ENCODE measurements at places on chromosomes 3 and 15.

DNA sequence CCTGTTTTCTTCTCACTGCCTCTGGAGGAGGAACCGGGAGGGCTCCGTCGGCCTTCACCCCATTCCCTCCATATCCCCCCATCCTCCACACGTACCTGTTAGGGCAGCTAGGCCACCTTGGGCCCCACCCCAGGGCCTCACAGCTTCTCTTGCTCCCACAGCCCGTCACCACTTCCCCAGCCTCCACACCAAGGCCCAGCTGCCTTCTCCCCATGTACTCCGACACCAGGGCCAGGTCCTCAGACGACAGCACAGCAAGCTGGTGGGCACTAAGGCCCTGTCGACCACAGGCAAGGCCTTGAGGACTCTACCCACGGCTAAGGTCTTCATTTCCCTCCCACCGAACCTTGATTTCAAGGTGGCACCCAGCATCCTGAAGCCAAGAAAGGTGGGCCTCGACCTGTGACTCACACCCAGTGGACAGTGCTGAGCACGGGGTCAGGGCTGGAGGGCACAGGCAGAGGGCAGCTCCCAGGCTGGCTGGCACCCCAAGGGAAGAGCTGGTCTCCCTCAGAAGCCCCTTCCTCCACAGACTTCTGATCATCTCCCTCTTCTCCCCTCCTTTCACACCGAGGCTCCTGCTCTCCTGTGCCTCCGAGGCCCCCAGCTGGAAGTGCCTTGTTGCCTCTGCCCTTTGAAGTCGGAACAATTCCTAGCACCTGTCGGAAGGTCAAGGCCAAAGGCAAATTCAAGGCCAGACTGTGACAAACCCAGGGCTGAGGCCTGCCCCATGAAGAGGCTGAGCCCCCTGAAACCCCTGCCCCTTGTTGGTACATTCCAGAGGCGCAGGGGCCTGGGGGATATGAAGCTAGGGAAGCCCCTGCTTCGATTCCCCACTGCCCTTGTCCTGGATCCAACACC is 9.1 kb downstream of the RPUSD3 start:
- no peak for DNase-seq

- no peak for DNase-seq
Observed at GRCh38 chr3:111547631-111548030, 5.6 kb downstream of the CD96 start.

- DNase-seq: no peak
Observed at GRCh38 chr15:44227584-44227983, 32.5 kb upstream of the FRMD5 start.

- no peak for DNase-seq
Observed at GRCh38 chr15:38197553-38197952, 55.1 kb upstream of the SPRED1 start.

DNA sequence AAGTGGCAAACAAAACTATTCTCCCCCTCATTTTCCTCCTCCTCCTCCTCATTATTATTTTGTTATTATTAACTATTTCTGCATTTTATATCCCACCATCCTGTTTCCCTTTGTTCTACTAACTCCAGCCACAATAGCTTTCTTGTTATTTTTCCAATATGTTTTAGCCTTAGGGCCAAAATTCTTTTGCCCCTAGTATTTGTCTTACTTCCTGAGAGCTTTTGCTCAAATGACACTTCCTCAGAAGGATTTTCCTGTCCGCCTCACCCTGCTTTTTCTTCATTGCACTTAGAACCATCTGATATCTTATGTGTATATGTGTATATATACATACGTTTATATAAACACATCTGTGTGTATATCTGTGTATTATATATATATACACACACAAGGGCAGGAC is 32.7 kb upstream of the NUDT16 start:
- DNase-seq: peak; percentile 26

DNA sequence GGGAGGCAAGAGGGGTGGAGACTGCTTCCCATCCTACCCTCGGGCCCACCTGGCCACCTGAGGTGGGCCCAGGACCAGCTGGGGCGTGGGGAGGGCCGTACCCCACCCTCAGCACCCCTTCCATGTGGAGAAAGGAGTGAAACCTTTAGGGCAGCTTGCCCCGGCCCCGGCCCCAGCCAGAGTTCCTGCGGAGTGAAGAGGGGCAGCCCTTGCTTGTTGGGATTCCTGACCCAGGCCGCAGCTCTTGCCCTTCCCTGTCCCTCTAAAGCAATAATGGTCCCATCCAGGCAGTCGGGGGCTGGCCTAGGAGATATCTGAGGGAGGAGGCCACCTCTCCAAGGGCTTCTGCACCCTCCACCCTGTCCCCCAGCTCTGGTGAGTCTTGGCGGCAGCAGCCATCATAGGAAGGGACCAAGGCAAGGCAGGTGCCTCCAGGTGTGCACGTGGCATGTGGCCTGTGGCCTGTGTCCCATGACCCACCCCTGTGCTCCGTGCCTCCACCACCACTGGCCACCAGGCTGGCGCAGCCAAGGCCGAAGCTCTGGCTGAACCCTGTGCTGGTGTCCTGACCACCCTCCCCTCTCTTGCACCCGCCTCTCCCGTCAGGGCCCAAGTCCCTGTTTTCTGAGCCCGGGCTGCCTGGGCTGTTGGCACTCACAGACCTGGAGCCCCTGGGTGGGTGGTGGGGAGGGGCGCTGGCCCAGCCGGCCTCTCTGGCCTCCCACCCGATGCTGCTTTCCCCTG is 2.2 kb upstream of the FES start:
- DNase-seq: no peak

DNA sequence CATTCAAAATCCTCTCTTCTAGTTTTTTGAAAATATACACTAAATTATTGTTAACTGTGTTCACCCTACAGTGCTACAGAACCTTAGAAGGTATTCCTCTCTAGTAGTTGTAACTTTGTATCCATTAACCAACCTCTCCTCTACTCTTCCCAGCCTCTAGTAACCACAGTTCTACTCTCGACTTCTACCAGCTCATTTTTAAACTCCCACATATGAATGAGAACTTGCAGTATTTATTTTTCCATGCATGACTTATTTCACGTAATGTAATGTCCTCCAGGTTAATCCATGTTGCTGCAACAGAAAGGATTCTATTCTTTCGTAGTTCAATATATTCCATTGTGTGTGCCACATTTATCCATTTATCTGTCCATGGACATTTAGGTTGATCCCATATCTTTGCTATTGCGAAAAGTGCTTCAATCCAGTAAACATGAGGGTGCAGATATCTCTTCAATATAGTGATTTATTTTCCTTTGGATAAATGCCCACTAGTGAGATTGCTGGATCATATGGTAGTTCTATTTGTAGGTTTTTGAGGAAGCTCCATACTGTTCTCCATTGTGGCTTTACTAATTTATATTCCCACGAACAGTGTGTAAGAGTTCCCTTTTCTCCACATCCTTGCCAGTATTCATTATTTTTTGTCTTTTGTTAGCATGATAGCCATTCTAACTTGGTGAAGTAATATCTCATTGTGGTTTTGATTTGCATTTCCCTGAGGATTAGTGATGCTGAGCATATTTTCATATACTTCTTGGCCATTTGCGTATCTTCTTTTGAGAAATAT is 113.7 kb upstream of the SMAD3 start:
- no peak for DNase-seq

DNA sequence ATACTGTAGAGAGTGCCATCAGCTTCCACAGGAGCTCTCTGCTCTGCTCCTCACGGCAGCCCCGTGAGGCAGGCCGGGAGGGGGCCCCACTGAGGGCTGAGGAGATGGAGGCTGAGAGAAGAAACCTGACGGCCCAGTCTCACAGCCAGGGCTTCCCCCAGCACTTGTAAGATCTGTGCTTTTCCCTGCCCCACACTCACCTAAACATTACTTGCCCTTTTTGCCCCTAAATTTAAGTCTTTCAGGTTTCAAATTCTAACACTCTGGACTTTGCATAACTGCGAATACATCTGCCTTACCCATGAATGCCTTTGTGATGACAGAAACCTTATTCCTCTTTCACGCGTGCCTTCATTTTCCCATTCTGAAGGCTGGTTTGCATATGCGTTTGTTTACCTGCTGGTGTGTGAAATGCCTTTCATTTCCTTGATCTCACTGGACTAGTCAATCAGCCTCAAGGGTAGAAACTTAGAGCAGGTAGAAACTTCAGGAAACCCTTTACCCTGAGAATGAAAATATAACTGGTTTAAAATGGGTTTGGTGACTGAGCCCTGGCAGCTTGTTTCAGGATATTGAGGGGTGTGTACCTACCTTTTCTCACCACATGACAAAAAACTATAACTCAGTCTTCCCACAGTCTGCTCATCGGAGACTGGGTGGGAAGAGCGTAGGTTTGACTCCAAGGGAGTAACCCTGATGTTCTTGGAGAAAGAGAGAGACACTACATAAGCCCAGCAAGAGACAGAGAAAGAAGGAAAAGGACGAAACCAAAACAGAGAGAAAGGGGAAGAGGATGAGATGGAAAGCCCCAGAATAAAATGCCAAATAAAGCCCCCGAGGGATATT is 20.1 kb downstream of the SLC12A8 start:
- DNase-seq: no peak

DNA sequence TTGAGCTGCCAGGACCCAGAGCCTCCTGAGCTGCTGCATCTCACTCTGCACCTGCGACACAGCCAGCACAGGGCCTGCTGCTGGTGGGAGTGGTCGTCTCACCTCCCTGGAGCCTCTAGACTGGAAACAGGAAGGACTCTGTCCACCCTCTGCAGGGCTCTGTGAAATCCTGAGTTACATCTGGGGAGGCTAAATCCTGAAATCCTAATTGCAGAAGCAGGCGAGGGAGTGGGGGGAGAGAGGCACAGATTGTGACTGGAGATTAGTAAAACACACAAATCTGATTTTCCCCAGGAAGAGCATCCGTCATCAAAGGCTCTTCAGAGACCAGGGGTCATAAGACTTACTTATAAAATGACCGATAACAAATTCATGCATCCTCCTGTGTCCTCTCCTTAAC is 31.6 kb upstream of the GABRG3 start:
- DNase-seq: no peak

- DNase-seq: no peak
Observed at GRCh38 chr3:96370637-96371036, 443.8 kb upstream of the EPHA6 start.

DNA sequence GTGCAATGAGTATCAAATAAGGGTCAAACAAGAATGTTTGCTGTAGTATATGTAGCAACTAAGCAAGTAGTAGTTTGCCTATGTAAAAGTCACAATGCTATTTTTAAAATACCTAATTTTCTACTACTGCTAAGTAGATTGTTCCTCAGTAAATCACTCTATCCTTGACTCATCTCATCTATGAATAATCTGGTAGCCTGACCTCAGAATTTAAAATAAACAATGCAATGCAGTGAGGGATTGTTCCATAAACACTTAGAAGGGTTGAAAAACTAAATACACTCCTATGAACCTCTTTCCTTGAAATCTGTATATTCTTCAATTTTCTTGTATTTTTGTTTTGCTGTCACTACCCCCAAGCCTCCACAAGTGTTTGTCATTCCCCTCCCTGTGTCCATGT is 253.3 kb downstream of the TBC1D5 start:
- no peak for DNase-seq

- DNase-seq: no peak
Observed at GRCh38 chr3:140205598-140205997, 270.6 kb downstream of the CLSTN2 start.

DNA sequence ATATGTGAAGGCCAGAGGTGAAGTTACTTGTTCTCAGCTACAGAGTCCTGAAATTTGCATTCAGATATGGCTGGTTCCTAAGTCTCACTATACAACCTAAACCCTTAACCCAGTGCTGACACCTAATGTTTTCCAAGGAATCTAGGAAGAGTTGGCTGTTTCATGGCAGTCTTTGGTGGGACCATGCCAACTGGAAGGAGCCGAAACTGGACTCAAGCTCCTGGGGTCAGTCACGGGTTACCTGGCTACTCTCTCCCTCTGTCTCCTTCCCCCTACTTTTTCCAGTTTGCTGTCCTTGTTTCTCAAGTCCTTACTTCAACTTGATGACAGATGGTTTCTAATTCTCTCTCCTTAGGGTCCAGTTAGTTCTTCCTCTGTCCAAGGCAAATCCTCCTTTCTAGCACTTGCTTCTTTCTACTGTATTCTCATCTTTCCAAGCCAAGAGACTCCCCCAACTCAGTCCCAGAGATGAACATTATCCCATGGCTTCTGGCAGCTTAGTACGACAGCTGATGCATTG is 88.6 kb upstream of the COL6A5 start:
- DNase-seq: no peak

DNA sequence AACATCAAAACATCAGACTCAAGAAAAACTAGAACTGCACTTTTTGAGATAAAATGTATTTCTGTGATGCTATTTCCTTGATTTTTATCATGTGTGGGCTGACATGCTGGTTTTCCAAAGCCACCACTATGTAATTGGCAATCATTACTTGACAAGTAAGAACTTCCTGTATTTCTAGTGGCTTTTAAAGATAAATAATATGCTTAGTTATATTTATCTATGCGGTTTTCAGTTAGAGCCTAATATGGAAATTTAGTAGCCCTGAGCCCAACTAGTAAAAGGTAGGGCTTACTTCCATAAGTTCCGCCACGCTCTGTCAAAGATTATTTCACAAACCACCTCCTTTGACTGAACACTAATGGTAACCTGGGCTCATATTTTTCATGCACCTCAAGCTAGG is 91.6 kb downstream of the PPARG start:
- no peak for DNase-seq

GRCh38 chr15:39589193-39589814 is 8.4 kb downstream of the THBS1 start:
- peak; percentile 19 for DNase-seq

DNA sequence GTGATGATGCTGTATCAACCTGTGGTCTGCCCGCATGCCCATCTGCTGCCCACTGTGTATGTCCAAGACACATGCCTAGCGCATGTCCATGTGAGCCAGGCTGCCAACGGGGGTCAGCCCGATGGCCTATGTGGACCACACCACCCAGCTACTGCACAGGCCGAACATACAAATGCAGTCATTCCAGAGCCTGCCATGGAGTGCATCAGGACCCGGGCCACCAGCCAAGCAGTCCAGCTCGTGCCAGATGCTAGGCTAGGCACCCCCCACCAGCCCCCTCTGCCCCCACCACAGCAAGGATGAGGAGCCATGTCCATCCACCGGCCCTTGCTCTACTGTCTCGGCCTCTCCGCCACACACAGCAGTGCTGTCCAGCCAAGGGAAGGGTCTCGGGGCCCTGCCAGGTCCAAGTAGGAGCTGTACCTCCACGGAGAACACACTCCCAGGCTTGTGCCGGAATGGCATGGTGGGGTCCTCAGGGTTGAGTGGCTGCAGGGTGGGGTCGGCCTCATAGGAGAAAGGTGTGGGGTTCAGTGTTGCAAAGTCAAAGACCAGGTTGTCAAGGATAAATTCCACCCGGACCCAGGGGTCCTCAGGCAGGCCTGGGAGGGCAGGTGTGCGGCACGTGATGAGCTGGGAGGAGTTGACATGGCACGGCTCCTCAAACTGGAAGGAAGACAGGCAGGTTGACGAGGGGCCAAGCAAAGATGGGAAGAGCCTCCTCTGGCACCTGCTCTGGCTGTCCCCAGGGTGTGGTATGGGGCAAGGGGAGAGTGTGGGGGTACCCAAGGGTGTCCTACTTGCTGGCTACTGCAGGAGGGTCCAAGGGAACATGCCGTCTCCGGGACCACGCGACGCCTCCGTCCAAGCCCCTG is 15.3 kb downstream of the PLXNB1 start:
- no peak for DNase-seq

DNA sequence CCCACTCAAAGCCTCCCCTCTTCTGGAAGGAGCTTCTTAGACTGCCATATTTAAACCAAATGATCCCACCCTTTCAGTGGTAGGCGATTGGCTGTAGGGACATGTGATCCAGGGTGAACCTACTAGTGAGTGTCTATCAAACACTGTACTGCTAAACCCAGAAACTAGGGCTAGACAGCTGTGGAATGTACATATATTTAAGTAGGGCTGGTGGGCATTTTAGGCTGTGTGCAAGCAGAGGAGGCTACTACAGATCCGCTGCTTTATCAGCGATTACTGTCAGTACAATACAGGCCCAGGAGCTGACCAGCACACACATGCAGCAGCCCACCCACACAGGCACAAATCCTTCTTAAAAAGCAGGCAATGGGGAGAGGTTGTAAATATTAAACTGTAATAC is 15.4 kb upstream of the LARP6 start:
- DNase-seq: no peak

All from pulmonary artery endothelial cell (primary cell).